ENCODE measurements at places on chromosomes 2 and 18.

DNA sequence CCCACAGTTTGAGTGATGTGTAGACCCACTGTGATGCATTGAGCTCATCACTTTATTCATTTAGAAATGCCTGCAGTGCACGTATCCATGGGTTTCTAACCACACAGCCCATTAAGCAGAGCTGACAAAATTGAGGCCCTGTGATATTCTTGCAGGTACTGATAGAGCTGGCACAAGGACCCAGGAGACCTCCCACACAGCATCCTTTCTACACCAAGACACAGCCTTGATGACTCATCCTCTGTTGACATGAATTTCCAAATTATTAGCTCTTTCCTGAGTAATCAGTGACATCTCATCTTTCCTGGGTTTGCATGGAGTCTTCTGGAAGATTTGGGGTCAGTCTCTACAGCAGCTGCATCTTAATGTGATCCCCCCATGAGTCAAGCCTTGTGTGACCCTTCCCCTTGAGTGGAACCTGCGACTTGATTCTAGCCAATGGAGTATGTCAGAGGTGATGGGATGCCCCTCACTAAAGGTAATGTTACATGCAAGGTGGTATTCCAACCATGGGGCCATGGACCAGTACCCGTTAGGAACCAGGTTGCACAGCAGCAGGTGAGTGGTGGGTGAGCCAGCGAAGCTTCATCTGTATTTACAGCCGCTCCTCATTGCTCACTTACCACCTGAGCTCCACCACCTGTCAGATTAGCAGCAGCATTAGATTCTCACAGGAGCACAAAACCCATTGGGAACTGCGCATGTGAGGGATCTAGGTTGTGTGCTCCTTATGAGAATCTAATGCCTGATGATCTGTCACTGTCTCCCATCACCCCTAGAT lies 181.1 kb upstream of the ARL4C start:
- no peak for DNase-seq

DNA sequence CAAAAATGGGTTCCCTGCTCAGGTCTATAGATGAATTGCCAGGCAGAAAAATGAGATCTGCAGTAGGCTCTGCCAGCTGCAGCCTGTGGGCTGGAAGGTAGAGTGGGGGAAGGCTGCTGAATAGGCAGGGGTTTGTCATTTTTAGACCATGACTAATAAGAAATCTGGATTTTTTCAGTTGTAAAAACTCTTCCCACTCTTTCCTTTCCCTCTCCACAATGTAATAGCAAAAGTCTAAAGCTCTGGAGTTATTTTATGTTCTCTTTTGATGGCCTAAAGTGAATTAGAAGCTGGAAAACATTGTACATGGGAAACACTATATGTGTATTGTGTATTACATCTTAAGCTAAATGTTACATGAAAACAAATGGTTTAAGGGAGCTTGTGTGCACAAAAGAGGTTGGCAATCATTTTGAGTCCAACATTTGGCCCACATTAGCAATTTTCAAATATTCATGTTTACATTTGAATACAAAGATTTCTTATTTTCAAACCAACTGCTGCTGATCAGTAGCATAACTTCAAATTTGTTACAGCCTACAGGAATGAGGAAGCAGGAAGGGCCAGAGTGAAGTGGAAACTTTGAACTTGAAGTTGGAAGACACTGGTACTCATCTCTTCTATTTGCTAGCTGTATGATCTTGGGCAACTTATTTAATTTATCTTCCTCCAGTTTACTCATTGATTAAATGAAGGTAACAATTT lies 407.1 kb downstream of the SLC4A3 start:
- DNase-seq: no peak

GRCh38 chr2:143696651-143697050 lies 567.4 kb downstream of the ARHGAP15 start:
- no peak for DNase-seq

GRCh38 chr18:65968239-65969004 lies 217.6 kb downstream of the CDH7 start:
- no peak for DNase-seq

DNA sequence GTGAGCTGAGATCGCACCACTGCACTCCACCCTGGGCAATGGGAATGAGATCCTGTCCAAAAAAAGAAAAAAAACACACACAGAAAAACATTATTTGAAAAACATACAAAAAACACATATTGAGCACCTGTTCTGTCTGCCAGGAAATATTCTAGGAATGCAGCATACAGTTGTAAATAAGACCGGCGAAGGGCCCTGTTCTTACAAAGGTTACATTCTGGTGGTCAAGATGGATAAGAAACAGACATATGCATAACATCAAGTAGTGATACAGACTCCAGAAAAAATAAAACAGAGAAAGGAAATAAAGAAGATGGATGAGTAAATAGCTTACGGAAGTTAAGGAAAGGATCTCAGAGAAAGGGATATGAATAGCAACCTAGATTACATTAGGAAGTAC lies 159.8 kb downstream of the GALNT3 start:
- DNase-seq: no peak

DNA sequence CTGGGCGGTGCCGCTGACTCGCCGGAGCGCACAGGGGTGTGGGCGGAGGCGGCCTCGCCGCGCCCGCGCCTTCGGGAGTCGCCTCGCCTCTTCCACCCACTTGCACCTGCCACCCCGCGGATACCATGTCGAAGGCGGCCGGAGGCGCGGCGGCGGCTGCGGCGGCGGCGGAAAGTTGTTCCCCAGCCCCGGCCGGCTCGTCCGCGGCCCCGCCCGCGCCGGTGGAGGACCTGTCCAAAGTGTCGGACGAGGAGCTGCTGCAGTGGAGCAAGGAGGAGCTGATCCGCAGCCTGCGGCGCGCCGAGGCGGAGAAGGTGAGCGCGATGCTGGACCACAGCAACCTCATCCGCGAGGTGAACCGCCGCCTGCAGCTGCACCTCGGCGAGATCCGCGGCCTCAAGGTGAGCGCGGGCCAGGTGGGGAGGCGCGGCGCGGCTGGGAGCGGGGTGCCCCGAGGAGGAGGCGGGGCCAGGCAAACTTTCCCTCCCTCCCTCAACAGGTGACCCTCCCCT lies 766 bp downstream of the CCDC85A start:
- DNase-seq: no peak

- DNase-seq: no peak
These were observed 100.3 kb downstream of the LOXHD1 start for GRCh38 chr18:46556590-46557206.

- DNase-seq: no peak
These were observed 943.9 kb downstream of the EPHA4 start for GRCh38 chr2:220628252-220628651.

DNA sequence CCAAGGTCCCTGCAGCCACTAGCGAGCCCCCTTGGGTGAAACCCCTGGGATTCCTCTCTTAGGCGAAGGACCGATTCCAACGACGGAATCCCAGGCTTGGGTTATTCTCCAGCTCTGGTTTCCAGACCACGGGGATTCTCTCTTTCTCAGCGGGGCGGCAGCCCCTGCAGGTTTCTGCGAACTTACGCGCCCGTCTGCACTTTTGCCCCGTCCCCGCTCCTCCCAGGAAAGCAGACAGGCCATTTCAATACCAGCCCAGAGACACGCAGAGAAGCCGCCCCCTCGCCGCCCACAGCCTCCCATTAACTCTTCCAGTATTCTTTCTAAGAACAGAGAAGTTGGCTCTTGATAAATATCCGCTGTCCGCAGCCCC lies 1.2 kb downstream of the CBLN2 start:
- DNase-seq: peak; percentile 60

DNA sequence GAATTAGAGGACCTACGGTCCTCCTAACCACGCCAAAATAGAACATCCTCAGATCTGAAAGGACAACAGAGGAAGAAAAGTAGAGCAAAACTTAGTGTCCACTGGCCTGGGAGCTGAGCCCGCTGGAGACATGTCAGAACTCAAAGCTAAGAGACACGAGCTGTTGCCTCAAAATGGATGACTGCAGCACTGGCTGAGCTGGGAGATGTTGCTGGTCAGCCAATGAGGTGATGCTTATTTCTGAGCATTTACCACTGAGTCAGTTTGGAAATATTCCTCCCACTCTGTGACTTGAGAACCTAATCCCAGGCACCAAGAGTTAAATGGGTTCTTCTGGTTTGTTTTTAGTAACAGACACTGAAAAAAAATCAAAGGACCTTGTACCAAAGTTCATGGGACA lies 32.6 kb downstream of the FBXO15 start:
- DNase-seq: no peak

DNA sequence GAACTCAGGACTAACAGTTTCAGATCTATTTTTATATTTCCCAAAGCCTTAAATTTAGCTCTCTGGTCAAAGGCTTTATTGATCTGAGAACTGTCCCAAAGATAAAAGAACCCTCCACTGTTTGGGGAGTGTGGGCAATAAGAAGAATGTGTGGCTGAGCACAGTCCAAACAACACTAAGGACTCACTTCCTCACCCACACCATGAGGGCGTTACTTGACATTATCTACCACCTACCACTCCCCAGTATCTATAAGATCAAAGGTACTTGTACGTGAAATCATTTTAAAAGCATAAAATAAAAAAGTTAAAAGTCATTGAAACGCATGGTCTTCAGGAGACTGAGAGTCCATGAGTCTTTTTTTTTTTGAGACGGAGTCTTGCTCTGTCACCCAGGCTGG lies 54.6 kb upstream of the NFU1 start:
- DNase-seq: no peak

DNA sequence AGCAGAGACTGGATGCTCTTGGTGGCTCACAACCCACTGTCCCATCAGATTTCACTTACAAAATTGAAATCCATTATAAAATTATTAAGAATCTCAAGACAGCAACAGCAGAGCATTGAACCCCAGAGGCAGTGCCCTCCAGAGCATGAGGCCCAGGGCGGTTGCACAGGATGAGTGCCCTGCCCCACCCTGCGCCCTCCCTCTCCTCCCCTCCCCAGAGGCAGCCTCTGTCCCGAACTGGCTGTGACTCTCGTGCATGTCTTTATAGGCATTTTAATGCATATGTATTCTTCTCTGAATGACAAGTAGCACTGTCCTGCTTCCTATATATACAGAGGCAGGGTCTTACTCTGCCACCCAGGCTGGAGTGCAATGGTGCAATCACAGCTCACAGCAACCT lies 10.4 kb downstream of the MFSD2B start:
- peak; percentile 16 for DNase-seq

DNA sequence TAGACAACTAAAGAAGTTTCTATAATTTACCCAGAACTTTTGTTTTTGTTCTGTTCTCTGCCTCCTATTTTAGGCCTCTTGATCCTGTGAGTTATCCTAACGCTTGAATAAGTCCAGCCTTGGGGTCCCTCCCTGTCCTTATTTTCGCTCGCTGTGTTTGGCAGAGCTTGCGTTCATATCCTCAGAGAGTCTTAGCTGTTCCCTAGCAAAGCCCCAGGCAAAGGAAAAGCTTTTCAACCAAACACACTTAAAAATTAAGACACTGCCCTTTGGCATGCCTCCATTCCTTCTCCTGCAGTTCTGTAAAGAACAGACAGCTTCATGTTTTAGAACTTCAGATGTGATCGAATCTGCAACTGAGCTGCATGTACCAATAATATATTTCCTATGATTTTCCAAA lies 517.2 kb downstream of the SUCLG1 start:
- no peak for DNase-seq

DNA sequence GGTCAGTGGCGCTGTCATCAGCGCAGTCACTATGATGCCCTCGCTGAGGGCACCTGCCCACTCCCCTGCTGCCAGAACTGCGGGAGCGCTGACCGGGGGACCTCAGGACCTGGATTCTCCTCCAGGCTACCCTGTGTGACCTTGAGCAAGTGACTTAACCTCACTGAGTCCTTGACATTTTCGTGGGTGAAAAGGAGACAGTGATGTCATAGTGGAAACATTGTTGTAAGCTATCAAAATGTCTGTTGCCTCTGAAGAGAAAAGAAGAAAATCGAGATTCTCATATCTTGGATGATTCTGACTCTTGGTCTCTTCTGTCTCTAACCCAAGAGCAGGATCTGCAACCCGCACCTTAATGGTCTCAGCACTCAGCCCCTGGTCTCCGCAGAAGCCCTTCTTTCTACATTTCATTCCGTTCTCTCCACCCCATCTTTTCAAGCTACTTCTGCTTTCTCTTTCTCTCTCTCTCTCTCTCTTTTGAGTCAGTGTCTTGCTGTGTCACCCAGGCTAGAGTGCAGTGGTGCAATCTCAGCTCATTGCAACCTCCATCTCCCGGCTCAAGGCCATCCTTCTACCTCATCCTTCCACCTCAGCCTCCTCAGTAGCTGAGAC lies 978 bp upstream of the TUBA4A start:
- DNase-seq: peak; percentile 43

- DNase-seq: peak; percentile 70
These were observed 53.0 kb downstream of the BIN1 start for GRCh38 chr2:127053731-127054603.

- DNase-seq: no peak
These were observed 50.6 kb upstream of the RMDN2 start for GRCh38 chr2:37874470-37874869.

GRCh38 chr2:52139241-52139640 lies 1107.3 kb upstream of the NRXN1 start:
- DNase-seq: no peak
